Gastrocnemius medialis (tissue), 4 donors: ENCODE measurements at places on chromosomes 1 and 21.

- no peak for DNase-seq
These were observed 22.1 kb downstream of the ATP1B1 start for GRCh38 chr1:169128562-169128961.

DNA sequence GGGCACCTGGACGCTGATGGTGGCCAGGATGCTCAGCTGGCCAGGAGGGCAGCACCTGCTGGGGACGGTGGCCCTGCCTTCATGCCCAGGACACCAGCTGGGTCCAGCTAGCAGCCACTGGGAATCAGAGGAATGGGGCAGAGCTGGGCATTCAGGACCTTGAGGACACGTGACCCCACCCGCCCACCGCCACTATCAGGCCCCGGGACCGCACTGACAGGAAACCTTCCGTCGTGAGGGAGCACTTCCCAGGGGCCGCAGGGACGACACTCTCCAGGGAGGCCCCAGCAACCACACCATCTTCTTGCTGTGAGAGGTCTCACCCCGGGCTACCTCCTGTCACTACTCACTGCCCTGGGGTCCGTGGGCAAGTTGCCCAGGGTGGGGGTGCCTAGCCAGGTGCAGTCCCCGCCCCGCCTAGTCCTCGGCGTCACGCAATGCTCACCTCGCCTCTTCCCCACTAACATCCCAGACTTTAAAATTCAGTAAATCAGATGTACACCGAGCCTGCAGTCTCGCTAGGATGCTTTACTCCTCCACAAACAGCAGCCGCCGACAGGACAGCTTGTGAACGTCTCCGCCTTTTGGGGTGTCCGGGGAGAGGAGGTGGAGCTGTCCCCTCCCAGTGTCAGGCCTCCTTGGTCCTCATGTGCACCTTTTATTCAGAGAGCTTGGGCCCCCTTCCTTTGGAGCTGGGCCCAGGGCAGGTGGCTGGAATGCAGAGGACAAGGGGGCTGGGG lies 4.9 kb downstream of the VWA1 start:
- DNase-seq, result no peak

DNA sequence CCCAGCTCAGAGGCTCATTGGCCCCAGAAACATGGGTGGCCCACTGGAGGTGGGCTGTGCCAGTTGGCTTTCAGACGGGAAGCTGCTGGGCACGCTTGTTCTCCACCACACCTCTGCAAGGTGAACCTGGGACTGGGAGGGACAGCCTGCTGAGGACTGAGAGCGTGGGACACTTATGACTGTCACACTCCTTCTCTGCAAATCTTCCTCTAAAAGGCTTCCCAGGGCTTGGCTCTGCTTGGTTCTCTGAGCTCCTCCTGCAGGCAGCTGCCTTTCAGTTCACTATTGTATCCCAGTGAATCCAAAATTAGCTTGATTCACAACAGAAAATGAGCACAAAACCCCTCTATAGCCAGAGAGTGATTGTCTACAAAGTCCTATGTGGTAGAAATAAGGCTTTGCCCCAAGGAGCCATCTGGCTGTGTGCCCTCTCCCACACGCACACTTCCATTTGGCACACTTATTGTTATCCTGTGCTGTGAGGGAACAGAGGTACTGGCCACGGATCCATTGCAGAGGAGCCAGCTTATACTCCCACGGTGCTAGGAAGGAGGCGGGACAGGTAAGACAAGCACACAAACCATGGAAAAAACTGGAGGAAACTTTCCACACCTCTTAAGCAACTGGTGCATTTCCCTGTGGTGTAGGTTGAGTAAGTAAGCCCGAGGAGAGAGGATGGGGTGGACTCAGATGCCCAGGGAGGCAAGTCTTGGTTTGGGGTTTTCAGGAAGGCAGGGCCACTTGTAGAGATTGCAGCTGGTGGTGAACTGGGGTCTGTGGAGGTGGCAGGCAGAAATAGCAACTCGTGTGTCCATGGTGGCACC lies 18.9 kb upstream of the BTG2 start:
- no peak for DNase-seq

DNA sequence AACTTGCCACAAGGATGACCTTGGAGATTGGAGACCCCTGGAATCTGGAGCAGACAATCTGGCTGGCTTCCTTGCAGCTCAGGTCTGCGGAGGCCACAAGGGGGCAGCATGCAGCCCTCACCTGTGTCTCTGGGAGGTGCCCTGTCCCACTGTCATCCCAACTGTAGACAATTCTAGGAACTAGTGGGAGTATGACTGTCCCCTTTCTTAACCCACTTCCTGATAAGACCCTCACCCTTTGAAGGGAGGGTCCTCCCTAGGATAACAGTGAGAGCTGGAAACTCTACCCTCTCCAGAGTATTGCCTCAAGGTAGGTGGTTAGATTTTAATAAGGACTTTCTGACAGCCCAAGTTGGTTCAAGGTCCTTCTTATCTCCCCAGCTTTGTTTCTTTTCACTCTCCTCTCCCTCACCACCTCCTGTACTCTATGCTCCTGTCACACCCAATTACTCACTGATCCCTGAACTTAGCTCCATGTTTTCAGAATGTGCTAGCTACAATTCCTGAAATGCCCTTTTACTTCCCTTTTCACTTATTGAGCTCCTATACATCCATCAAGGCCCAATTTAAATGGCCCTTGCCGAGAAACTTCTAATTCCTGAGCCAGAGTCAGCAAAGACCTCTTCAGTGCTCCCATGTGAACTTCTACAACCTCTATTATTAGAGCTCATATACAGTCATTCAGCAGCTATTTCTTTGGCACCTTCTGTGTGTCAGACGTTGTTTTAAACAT lies 9.2 kb upstream of the KCNQ4 start:
- peak; percentile 26 for DNase-seq

DNA sequence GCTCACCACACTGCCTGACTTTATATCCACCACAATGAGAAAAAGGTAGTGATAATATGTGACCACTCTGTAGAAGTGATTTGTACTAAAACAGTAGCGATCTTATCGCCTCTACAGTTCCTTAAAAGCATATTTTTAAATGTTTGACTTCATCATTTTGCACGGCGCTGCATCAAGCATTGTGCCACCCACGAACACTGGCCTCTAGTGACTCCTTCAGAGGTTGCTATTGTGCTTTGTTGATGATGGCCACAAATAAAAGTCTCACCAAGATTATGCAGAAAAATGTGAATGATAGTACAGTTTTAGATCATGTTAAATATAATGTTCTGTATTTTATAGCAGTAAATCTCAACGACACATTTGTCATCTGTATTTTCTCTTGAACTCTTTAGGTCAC lies 186.5 kb upstream of the NCAM2 start:
- DNase-seq, result no peak
